ENCODE measurements at places on chromosomes 1 and 21. TPM values are rescaled to one million over a fixed set of nuclear protein-coding genes. Genes with fewer than 3 reads are reported as not detected.

DNA sequence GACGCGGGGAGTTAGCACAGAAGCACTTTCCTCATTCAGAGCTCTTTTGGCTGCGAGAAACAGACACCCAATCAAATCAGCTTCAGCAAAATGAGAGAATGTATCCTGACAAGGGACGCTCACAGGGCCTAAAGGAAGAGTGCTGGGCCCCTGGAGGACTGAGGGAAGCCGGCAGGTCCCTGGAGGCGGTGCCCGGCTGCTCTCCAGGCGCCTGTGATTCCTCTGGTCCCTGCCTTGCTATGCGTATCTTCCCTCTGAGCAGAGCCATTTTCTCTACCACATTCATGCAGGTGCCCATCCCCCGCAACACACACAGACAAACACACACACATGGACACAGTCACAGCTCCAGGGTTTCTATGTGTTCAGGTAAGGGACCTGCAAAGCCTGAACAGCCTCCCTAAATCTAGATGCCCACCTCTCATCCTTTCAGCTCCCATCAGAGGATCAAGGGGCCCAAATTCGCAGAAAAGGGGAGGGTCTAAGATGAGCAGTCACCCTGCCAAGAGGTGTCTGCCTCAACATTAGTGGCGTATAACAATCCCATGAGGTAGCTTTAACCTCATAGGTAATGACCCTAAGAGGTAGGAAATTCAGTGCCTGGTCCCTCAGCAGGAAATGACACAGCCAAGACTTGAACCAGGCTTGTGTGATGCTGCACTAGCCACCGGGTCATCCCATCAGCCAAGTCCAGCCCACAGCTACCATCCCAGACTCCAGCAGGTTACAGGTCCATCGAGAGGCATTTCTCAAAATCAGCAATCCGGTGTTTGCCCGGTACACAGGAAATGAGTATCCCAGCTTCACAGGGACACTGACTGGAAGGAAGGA lies 29.0 kb downstream of the PTAFR start:
- no peak for DNase-seq

DNA sequence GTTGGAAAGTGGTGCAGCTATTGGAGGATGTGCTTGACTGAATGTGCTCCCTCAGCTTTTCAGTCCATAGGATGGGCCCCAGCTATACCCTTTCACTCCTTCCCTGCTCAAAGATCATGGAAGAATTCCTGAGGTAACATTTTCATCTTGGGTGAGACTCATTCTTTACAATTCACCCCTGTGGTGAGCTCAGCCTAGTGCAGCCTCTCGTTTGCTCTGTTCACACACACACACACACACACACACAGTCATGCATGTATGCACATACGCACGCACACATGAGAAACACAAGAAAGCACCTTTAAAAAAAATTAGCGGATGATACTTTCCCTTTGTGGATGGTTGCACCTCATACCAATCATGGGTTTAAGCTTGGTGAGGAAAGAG lies 25.8 kb downstream of the CCN1 start:
- no peak for DNase-seq

DNA sequence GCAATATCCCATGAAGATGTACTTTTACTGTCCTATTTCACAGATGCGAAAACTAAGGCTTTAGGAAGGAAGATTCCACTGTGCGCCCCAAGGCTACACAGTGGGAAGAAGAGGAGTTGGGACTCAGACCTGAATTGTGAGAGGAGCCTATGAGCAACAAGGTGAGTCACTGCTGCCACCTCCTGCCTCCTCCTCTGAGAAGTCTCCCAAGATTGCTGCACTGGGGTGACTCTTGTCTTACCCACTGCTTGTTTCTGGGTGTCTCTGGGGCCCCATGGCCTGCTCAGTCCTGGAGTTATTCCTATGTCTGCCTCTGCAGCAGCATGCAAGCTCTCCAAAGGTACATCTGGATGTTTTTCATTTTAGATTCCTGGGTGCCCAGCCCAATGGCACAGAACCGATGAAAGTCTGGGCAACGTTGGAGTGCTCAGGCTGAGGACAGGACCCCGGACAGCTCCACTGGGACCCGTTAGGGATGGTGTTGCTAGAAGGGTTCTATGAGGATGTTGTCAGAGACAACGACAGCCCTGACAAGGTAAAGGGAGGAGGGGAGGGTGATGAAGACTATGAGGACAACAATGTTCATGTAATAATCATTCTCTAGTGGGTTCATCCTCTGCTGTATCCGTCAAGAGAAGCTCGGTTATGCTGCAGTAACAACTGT lies 11.0 kb upstream of the C1QA start:
- no peak for DNase-seq

GRCh38 chr1:172402878-172403569 lies 17.5 kb upstream of the C1orf105 start:
- no peak for DNase-seq

DNA sequence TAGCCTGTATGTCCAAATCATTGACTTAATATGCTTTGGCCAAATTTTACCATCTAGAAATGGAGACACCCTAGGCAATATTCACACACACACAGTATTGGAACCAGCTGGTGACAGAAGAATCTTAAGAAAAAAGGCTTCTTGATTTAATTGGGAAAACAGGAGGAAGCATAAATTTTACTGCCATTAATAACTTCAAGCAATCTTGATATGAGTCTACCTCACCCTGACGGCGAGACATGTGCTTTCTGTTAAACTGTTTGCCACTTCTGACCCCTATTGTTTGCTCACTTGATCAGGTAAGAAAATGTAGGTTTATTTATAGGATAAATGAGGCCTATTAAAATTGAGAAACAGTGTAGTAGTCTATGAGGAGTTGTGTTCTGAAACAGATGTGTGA lies 73.2 kb downstream of the KIFAP3 start:
- DNase-seq = no peak

Gene APOBEC4
- polyA plus RNA-seq = not detected

Gene MORN1
- polyA plus RNA-seq = 10.5 TPM

Data from right renal pelvis (tissue), 4 donors.